ENCODE measurements at places on chromosomes 12 and 14.

GRCh38 chr12:39047539-39048262, 142.3 kb upstream of the CPNE8 start:
- no peak for DNase-seq

- no peak for DNase-seq
Measured at GRCh38 chr12:47410383-47410782, 295.4 kb downstream of the RPAP3 start.

DNA sequence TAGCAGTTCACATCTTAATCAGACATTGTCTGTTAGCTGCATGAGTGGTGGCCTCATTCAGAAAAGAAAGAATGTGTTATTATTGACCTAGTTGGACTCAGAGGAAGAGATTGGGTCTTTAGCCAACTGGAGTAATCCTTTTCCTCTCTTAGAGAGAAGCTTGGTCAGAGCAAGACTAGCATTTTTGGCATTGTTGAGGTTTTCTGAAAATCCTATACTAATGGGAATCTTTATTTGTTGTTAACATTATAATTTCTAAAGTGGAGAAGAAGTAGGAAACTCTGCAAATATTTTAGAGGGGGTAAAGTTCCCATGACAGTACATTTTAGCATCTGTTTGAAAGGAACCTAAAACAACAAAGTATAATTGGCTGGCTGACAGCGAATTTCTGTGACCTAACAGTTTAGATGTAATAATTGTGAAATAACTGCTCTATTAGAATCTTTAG, 9.7 kb downstream of the TOX4 start:
- no peak for DNase-seq

DNA sequence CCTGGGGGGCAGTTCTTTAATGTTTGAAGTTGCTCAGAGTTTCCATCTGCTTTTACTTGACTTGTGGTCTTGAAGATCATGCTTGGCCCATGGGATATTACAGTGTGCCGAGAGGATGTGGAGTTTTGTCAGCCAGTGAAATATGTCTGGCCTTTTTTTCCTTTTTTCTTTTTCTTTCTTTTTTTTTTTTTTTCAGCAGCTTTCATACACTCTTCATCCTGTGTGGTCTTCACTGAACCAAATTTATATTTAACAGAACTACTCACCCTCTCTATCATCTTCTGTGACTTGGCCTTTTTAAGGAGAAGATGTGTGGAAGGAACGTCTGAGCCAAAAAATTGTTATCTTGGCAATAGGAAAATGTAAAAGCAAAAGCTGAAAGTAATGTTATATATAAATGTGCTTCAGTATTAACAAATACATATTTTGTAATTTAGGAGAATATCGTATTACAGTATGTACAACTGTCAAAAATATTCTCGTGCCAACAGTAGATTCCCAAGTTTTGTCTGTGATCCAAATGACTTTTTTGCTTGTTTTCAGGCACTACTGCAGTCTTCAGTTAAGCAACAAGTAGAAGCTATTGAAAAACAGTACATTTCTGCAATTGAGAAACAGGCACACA, 200.6 kb downstream of the CCDC91 start:
- DNase-seq = no peak
